ENCODE measurements at places on chromosomes 2 and 18.

DNA sequence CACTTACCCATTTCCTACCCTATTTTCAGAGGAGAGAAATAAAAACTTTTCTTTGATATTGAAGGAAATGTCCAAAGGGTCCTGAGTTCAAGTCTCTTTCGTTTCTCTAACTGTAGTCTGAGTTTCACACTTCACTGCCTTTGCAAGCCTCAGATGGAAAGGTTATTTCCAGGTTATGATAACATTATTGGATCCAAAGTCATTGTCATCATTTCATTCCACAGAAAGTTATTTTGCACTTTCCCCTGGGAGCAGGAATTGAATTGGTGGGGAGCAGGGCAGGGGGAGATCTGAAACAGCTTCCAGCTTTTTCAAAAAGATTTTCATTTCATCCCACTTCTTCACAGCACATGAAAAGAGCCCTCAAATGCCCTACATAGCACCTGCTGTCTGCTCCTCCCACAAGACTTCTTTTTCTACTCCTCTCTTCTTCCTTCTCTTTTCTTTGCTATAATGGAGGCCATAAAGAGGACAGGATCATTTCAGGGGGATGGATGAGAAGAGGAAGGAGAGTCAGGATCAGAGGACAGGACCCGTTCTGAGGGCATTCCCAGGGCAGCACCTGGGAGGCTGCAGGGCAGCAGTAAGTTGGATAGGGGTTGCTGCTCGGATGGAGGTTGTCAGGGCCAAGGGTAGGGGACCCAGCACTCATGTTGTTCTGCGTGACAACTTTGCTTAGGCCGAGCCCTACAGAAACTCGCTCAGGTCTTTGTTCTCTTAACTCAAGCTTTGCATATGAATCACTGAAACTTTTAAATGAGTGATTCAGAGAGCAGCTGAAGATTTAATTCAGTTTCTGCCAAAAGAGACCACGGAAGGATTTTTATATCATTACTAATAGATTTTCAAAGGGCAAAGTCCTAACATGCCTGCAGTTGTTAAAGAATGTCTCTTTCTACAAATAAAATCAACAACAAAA, 11.4 kb upstream of the GALNT5 start:
- no peak for DNase-seq

DNA sequence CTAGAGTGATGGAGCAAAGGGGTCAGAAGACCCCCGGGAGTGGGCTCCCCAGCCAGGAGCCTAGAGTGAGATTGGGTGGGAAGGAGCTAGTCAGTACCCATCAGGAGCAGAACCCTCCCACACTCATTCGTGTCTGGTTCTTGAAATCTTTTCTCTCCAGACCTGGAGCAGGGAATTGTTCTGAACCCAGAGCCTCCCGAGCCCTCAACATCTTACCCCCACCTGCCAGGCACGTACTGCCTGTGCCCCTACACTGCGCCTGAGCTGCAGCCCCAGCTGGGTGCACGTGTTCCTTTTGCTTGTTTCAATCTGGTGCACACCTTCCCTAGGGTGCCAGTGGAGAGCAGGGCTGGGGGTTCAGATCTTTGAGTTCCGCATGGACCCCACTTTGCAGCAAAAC, 52.6 kb downstream of the BCL2L11 start:
- DNase-seq, result no peak

GRCh38 chr2:161165266-161165665, 5.0 kb downstream of the TANK start:
- no peak for DNase-seq

DNA sequence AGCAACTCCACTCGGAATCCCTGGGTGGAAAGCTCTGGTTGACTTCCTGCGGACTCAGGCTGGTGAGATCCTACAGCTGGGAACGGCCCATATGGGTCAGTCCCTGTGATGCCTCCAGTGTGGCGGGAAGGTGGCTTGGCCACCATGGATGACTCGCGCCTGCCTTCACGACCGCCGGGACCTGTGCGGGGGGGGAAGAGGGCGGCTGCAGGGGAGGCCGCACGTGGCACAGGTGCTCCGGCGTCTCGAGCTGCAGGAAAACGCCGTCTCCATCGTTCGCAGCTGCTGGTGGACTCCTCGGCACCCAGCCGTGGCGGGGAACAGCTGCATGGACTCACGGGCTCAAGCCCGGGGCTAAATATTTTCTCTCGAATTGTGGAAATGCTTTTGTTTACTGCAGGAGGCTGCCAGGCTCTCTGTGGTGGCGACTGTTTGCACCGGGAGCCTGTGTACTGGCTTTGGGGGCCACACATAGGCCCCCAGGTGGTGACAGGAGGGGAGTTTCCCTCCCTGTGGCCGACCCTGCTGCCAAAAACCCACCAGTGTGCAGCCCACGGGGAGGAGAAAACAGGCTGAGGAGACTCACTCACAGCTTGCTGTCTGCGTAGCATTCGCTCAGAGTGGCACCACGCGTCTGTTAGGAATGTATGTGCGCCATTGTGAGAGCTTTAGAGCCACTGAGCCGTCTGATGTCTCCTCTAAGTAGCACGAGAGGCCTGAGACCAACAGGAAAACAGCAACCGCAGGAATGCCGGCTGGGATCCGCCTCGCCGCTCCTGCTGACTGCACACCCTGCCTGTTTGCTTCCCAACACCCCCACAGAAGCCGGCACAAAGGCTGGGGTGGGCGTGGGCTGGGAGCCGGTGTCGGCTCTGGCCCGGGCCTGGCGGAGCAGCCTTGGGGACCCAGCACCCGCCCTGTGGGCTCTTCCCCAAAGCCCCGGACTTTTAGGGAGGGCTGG, 89.2 kb downstream of the NFATC1 start:
- no peak for DNase-seq

DNA sequence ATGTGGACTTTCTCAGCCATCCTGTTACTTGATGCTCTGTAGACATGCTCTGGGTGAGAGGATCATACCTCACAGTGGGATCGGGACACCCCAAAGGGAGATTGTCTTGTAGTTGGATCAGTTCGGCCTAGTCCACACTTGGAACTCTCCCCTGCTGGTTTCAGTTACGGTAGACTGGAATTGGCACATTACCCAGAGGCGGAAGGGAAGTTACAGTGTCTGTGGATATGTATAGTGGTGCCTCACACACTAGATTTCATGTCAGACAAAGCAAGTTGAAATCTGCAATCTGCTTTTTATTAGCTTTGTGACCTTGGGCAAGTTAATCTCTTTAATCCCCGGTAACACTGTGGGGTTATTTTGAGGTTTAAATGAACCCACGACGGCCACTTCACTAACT, 16.2 kb upstream of the CTAGE1 start:
- DNase-seq, result no peak

DNA sequence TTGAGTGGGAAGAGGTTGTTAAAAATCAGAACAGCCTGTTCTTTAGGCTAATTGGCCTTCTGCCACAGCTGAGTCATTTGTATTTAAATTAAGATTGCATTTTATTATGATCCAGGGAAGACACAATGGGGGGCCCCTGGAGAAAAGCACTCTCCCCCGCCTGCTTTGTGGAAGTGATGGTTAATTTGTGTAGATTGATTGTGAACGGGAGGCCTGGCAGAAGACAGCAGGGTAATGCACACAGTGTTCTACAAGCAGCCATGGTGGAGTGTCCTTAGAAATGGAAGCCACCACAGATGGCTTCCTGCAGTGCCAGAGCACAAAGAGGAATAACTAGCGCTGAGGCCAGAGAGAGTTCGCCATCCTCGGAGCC, 19.6 kb downstream of the RAMP1 start:
- no peak for DNase-seq

DNA sequence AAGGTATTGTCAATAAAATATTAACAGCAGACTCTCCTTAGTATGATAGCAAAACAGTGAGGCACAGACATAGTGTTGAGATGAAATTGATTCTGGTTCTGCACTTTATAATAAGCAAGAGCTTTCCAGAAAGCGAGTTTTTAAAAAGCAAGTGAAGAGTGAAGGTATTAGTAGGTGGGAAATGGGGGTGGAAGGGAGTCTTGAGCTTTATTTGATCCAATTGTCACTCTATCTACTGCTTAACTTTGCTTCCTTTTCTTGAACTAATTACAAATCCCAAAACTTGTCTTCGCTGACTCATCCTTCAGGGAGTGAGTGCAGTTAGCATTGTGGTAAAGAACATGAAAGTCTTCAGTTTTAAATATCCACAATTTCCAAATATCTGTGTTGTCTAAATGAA, 120.6 kb upstream of the BOD1L2 start:
- no peak for DNase-seq

- DNase-seq, result no peak
Measured at GRCh38 chr2:205936446-205936845, 149.5 kb downstream of the INO80D start.

DNA sequence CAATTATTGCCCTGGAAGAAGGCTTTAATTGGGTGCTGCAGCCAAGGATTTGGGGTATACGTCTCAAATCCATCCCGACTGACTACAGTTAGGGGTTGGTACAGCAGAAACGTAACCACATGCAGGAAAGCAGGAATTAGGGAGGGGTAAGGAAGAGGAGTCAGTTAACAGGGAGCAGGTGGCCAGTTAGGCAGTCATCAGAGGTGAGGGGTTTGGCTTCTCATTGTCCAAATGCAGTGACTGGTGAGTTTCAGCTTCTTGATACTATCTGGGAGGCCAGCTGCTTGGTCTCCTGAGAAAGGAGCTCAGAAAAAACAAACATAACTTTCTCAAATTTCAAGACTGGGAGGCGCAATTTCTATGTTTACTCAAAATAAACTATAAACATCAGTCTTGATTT, 38.8 kb upstream of the UBE2F start:
- no peak for DNase-seq

DNA sequence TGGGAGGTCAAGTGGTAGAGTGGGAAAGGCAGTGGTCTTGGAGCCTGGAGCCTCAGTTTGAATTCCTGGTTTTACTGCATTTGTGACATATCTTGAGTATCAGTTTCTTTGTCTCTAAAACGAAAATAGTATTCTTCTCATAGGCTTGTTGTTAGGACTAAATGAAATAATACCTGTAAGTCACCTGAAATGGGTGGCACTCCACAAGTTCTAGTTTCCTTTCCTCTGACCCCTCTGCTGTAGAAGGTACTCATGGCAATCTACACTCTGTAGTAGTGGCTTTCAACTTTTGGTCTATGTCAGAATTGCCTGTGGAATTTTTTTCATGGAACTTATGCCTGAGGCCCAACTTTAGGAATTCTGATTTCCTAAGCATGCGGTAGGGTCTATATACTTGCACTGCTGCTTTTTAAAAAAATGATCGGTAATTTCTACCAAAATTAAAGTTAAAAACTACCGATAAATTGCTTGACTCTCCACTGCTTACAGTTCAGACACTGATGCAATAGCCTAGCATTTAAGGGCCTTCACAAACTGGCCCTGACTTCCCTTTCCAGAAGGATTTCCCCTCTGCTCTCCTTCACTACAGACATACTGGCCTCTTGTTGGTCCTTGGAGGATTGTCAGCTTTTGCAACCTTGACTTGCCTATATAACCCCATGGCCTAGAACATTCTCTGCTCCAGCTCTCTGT, 47.2 kb downstream of the PLEK start:
- no peak for DNase-seq

DNA sequence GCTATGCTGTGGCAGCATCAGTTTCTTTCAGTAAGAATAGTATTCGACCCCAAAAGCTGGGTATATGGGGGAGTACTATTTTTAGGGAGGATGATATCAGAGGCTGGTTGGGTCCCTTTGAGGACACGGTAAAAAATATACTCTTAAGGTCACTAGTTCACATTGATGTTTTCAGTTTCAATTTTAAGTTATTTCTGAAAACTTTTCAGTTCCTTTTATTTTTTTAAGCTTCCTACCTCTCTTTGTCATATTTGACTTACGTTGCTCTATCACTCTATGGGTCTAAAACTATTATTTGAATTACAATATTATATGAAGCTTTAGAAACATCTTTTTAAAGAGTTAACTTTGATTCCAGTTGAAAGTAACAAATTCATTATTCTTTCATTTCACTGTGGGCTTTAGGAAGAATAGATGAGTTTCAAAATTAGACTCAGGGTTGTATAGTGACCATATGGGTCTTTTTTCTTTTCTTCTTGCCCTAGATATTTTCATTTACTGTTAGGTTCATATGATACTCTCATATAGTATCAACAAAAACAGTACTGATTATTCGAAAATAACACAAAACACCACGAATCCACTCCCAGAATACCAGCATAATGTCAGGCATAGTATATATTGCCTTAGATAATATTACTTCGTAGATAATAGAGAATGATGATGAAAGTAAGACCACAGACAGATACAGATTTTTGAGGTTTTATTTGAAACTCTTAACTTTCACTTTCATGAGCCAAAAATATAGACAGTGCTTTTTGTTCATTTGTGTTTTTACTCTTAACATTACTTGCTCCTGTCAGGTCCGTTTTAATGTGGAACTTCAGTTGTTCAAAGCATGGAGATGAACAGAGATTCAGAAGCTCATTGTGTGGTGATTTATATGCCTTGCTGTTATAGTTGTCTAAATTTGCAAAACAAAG, 9.8 kb downstream of the RMDN2 start:
- no peak for DNase-seq

All from T follicular helper cell (primary cell).